ENCODE measurements at places on chromosomes 4 and X.

DNA sequence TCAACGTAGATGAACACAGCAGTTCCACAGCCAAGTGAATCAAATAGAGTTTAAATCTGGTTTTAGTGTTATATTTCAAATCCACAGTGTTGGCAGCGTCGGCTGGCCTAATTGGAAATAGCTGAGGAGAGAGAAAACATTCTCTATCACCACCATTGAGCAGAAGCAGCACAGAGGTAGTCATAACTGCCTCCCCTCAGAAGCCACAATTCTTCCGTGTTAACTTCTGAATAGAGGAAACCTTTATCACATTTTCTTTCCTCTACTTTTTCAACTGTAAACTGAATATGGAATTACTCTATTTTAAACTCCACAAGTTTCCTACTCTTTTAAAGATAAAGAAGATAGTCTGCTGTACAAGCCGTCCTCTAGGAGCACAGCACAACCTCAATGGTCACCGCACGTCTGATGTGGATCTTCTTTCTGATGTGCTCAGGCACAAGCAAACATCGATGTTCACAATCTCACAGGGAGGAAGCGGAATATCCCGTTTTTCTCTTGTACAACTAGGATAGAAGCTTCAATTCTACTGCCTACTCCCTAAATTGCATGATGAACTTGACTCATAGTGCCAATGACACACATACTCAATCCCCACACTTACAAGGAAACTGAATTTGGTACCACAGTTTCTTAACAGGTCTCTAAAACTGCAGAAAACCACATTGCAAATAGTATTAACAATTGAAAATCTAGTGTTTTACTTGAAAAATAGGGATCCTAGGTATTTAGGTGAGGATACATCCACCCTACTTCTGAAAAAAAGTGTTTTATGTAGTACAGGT lies 217.8 kb upstream of the ETNPPL start:
- no peak for DNase-seq

DNA sequence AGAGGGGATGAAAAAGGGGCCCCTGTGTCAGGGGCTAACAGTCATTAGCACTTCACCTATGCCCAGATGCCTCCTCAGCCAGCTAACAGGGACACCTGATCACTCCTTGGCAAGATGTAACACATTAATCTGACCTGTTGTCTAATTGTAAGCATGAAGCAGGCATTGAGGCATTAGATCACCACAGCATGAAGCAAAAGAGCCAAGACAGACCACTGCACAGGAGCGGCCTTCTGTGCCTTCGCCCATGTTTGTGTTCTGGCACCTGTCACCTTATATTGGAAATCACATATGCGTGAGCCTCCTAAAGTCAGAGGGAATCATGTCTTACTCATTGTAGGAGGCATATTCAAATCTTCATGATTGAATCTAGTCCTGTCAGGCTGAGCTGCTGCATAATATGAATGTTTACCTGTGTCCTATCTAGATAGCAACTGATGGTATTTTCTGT lies 48.4 kb downstream of the PTTG2 start:
- DNase-seq = no peak

DNA sequence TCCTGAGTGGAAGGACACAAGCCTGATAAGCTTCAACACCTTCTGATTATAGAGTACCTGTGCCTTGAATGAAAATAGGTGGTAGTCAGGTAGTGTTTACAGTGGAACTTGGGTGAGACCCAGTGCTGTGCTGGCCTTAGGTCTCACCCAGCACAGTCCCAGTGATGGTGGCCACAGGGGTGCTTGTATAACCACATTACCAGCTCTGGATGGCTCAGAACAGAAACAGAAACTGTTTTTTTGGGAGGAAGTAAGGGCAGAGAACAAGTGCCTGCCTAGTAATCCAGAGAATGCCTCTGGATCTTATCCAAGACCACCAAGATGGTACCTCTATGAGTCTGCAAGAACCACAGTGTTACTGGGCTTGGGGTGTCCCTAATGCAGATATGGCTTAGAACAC lies 171.5 kb upstream of the DIPK2B start:
- DNase-seq = no peak

- no peak for DNase-seq
Observed at GRCh38 chr4:8773124-8773931, 98.3 kb downstream of the HMX1 start.

- peak; percentile 12 for DNase-seq
Observed at GRCh38 chrX:8815460-8816065, 14.4 kb upstream of the FAM9A start.

DNA sequence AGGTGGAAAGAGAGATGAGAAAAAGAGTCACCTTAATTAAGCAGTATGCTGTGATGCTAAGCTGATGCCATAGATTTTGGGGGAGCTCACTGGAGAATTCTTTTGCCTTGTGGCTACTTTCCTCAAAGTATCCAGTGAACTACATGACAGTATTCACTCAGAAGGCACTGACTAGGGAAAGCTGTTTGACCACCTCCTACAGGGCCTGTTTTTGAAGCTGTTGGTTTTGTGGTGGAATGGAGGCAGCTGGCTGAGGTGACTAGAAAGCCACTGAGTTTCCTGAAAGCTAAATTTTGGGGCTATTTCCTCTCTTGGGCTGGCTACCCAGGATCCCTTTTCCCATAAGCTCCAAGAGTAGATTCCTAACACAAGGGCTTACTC lies 124.8 kb upstream of the EOLA2 start:
- DNase-seq = no peak

GRCh38 chr4:145293658-145294057 lies 113.3 kb upstream of the OTUD4 start:
- DNase-seq = no peak

DNA sequence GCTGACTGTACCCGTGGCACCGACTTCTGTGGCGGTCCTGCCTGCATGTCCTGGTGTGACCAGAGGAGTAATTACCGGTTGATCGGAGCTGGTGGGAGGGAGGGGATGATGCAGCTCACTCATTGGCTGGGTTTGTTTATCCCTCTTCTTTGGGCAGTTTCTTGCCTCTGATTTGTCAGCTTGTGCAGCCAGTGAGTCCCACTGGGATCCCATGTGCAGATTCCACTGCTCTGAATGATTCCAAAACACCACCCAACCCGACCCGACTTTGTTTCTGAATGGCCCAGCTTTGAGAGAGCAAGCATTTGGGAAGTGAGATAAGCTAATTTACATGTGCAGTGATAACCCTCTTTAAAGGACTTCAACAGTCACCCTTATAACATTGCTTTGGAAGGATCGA lies 13.8 kb downstream of the FHDC1 start:
- no peak for DNase-seq

GRCh38 chrX:47618923-47619485 lies 653 bp downstream of the SYN1 start:
- DNase-seq = no peak

DNA sequence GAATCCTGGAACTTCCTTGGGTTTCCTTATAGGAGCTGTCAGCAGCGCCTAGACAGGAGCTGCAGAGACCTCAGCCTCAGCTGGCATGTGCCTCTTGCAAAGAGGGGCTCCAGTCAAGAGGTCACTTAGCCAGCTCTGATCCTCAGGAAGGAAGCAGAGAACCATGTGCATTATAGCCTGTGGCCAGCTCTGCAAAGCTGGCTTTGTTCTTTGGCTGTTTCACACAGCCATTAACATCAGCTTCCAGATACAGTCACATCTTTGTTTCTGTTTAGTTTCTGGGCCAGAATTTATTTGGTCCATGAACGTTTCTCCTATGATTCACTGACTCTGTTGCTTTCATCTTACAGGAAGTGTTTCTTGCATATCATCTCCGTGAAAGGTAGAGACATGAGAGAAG lies 92.4 kb downstream of the CC2D2A start:
- no peak for DNase-seq

DNA sequence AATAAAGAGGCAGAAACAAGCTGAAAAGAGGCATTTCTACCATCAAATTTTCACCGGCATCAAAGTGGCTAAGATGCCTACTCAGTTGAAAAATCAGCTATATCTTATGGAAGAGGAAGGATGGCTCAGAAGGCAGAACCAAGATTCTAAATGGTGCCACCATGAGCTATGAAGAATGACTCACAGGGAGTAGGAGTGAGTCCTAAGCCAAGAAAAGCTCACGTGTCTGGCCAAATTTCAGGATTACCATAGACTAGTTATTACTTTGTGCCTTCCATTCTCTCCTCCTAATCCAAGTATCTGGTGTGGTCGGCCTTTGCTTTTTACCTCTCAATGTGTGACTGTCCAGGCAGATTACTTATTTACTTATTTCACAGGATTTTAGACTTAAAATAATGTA lies 54.8 kb downstream of the BMP3 start:
- DNase-seq = no peak

DNA sequence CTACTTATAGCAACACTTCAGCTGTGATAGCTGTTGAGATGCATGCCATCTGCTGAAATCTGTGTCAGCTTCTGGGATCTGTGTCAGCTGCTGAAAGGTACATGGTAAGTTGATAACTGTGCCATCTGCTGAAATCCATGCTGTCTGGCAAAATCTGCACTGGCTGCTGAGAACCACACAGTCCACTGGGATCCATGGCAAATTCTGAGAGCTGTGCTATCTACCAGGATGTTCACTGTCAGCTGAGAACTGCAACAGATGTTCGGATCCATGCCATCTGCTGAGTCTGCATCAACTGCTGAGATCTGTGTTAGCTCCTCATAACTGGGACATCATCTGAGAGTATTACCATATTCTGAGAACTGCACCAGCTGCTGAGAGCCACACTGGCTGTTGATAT lies 430.5 kb upstream of the POU3F4 start:
- DNase-seq = no peak

GRCh38 chr4:130054908-130055307 lies 959.0 kb downstream of the C4orf33 start:
- DNase-seq = no peak

GRCh38 chr4:182640932-182641331 lies 276.3 kb downstream of the DCTD start:
- DNase-seq = no peak

DNA sequence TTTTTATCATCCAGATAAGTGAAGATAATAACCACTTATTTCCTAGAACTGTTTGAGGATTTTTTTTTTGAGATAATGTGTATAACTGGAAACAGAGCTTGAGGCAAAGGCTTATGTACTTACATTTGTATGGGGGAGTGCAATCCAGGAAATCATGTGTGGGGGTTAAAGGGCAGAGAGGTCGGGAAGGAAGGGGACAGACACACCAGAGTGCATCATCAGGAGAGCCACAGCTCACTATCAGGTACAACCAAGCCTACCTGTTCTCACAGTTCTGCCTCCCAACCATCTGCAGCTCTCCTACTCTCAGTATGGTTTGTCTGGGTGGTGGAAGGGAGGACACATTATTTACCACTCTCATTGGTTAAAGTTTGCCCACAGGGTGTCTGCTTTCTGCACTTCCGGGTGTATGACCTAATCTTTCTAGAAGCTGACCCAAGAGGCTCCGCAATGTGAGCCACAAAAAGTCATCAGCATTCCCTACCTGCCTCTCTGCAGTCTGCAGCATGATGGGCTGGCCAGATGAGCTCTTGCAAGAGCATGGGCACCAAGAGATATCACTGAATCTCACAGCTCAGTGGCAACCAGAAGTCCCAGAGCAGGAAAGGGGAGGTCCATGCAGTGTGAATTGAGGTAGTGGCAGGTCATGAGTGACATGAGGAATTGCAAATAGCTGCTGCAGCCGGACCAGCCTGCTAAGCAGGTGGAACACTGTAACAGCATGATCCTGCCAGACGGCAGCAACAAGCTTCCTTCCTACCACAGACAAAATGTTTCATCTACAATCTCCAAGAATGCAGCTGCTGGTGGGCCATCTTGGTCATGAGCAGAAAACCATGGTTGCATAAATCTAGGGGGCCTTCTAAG lies 36.9 kb upstream of the SPRY1 start:
- DNase-seq = no peak

DNA sequence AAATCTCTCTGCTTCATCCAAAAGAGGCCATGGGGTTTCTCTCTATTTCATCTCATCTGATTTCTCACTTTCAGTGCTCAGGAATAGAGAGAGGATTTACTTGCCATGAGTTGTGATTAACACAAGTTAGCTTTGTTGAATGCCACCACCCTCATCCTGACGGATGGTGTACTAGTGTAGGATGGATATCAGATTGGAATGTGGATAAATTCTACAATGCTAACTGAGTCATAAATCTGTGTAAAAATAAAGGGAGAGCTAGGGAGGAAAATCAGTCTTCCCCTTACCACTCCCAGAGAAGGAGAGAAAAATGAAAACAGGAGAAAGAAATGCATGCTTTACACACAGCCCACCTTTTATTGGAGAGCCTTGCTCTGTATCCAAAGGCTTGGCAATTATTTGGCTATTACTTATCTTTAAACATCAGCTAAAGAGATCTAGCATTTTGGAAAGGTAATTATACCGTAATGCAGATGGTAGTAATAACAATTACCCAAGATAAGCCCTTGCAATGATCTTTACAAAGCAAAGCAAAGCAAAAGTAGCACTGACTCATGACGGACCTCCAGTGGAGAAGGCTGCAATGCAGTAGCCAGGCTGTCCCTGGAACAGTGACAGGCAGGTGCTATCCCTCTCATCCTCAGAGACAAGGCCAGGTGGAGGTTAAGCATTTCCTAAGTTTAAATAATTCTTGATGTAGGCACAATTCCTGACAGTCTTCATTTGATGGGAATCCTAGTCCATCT lies 306.3 kb upstream of the PPARGC1A start:
- no peak for DNase-seq

DNA sequence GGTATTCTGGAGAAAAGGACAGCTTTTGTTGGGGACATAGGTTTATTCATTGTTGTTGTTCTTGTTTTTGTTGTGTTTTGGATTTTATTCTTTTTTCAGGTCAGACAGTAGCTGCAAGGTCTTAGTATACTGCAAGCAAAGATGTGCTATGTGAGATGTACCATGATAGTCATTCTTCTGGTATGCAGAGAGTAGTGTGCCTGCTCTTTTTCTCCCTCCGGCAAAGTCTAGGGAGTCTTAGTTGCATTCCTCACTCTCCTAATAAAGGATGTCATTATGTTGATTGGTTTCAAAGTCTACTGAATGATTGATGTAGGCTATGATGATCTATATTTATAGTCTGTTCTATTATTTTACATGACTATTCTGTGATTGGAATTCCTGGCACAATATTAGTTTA lies 119.9 kb upstream of the POF1B start:
- no peak for DNase-seq

GRCh38 chr4:73391774-73392173 lies 12.3 kb upstream of the ALB start:
- no peak for DNase-seq

Measured in HuH-7.5 (cell line).